ENCODE measurements at places on chromosomes 2 and 18.

GRCh38 chr2:86195808-86196387, 636 bp upstream of the IMMT start:
- DNase-seq, result no peak

GRCh38 chr18:48728204-48728833, 189.5 kb downstream of the CTIF start:
- DNase-seq, result no peak

DNA sequence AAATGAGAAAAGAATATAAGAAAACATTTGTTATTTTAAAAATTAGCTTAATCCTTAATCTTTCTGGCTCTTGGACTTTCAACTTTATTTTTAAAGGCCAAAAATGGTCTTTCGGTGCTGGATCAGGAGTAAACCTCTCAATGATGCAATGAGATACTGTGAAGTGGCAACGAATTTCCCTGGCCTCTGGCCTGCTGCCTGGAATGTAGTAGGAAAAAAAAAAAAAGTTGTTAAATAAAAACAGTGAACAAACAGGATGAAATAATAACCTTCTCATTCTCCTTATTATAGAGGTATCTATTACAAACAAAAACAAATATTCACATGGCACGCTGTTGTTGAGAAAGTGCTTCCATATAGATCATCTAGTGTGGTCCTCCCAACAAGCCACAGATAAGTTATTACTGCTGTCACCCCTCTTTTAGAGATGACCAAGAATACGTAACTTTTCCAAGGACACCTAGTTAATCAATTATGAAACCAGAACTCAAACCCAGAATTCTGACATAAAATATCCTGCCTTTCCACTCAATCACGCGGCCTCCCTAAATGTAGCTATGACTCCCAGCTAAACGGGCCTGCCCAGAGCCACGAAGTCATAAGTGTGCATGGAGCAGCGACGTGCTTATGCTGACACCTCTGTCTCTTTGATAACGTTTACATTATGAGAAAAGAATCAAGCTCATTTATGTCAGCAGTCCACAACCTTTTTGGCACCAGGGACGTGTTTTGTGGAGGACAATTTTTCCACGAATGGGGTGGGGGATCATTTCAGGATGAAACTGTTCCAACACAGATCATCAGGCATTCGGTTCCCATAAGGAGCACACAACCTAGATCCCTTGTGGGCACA, 170.9 kb downstream of the BCL2 start:
- DNase-seq, result no peak

DNA sequence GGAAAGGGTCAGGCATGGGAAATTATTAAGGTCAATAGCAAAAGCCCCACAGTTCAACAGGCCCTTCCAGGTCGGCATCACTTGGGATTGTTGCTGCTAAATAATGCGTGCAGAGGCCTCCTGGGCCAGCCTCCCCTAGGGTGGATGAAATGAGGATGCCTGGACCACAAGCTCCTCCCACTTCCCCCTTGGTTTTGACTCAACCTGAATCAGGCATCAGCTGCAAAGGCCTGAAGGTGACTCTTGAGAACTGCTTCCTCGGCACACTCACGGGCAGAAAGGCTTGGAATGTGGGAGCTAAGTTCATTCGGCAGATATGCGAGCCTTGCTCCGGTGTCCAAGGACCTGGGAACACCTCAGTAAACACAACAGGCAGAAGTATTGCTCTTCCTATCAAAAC, 69.3 kb downstream of the MBP start:
- no peak for DNase-seq

- DNase-seq, result no peak
Observed at GRCh38 chr2:112924360-112924759, 13.4 kb downstream of the IL37 start.

GRCh38 chr2:3718679-3719078, 15.3 kb downstream of the DCDC2C start:
- DNase-seq, result no peak

DNA sequence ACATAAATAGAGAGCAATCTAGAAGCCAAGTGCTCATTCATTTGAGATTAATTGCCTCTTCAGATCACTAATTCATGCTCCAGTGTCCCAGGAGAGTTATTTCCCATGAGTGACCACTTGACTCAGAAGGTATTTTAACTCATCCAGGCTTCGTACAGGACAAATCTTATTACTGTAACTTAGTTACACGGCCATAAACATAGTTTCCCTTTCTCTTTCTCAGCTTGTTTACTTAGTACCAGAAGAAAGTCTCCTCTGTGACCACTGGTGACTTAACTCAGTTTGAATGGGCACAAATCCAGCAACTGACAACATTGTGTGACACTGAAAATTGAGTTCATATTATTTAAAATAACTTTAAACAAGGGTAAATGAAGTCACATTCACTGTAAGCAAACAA, 25.3 kb downstream of the MMADHC start:
- no peak for DNase-seq

- no peak for DNase-seq
Observed at GRCh38 chr2:216160786-216161185, 51.6 kb downstream of the XRCC5 start.

DNA sequence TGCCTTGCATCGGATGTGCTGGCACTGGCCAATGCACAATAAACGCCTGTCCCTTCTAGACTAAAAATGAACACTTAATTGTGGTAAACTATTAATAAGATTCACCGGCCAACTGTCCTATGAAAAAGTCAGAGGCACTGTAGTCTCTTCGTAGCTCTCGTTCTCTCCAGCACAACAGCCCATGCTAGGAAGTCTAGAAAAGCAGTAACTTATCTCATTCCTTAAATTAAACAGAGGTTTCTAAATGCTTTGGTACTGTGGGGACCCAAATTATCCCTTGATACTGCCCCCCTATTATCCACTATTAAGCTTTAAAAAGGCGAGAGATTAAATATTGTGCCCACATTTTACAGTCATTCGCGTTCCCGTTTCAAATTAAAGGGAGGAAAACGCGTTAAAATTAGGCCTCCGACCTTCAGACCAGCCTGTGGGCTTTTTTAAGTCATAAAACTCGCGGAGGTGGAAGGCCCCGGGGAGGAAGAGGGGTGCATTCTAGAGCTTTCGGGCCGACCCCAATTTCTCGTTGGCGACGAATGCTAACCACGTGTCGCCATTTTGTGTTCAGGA, 1.5 kb upstream of the PCBP1 start:
- DNase-seq, result no peak

- no peak for DNase-seq
Observed at GRCh38 chr2:131567891-131568290, 40.2 kb downstream of the CCDC74A start.

- DNase-seq, result no peak
Observed at GRCh38 chr2:85852937-85853498, 35.8 kb downstream of the ST3GAL5 start.

DNA sequence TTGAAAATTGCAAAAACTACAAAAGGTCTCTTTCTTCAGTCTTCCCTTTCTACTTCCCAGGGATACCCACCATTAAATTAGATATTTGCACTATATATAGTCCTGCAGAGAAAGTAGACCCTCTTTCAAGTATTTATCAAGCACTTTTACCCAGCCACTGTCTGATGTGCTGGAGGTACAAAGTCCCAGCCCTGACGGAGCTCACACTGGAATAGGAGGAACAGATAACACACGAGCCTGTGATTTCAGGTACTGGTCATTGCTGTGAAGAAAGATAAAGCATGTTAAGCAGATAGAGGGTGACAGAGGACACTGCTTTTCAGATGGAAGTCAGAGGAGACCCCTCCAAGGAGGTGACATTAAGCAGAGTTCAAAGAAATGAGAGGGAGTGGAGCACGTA, 19.6 kb downstream of the SEC11C start:
- no peak for DNase-seq

DNA sequence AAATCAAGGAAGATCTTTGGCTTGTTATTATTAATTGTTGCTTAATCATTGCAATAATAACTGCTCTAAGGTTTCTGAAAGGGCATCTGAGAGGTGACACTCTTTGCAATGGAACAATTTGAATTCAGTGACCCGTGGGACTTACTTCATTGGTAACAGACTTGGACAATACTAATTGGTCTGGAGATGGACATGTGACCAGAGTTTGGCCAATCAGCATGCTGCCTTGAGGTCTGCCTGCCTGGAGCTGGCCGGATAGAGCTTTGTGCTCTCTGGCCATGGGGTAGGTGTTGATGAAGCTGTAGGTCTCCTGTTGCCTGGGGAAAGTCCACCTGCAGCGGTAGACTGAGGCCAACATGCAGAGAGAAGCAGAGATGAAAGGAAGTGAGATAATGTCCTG, 24.0 kb upstream of the VPS4B start:
- no peak for DNase-seq

GRCh38 chr2:102636283-102636907, 17.0 kb downstream of the SLC9A2 start:
- no peak for DNase-seq

- DNase-seq, result no peak
Observed at GRCh38 chr2:45992021-45992740, 305.0 kb upstream of the EPAS1 start.

DNA sequence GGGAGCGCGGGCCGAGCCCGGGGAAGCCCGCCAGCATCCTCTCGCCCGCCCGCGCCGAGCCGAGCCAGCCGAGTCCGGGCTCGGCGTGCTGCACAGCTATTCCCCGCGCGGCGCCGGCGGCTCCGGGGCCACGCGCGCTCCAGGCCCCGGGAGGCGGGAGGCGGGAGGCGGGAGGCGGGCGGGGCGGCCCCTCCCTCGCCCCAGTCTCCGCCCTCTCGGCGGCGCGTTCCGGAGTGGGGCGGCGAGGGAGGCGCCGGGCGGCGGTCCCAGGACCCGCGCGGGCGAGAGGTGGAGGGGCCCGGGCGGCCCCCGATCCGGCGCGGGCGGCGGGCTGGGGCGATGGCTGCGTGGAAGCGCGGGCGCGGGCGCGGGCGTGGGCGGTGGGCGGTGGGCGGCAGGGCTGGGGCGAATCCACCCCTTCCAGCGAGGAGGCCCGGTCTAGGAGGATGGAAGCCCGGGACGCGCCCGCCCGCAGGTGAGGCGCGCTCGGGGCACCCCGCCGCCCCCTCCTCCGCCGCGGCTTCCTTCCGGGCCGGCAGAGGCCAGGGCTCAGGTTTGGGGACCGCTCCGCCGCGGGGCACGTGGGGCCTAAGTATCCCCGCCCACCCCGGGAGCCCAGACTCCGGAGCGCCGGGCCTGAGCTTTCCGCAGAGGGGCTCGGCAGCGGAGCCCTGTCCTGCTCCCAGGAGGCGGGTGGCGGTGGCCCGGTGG, at the start of gene ADCY3:
Gene ADCY3 (minus strand): TSS at position 140 of the 711 bp plus-strand sequence. CDS start 1,250 bp downstream, outside the sequence.
- peak; percentile 52 for DNase-seq

- DNase-seq, result no peak
Observed at GRCh38 chr2:173806761-173807160, 158.4 kb downstream of the SP3 start.

DNA sequence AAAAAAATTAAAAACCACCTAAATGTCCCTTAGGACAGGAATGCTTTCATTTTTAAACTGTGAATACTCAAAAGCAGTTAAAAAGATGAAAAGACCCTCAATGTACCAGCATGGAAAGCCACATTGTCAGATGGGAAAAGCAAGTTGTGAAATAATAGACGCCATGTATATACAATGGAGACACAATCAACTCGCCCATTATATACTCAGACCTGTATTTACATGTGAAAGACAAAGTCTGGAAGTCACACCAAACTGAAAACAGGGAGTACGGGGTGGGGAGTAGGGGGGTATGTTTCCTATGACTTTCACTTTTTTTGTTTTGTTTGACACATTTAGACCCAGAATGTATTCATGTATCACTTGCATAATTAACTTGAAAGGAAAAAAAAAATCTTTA, 75.6 kb downstream of the CELF4 start:
- no peak for DNase-seq

DNA sequence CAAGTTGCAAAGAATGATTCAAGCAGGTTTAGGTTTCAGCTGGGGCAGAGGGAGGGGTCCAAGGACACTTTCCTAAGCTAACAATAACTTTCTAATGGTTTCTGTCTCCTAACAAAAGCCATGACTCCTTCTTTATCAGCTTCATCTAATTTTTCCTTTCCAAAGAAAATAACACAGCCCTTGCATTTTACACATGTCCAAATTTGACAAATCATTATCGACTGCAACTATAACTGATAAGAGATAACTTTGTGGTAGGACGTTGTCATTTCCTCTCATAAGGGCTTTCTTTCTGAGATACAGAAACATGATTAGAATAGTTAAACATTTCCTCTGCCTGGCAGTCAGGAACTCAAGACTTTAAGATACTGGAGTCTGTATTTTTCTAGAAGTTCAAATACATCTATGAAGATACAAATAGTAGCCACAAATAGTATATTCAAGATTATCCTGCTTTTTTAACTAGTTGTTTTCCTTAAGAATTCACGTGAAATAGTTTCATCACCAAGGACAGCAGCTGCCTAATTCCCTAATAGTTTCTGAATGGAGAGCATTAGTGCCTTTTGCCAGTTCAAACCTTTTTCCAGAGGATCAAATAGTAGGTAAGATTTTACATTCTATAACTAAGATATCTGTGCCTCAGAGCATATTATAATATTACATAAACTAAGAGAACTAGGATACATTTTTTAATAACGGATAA, 263.2 kb downstream of the EXOC6B start:
- no peak for DNase-seq

- no peak for DNase-seq
Observed at GRCh38 chr2:56688661-56689060, 504.9 kb downstream of the CCDC85A start.

- DNase-seq, result no peak
Observed at GRCh38 chr2:96485350-96485749, 19.8 kb downstream of the NEURL3 start.

GRCh38 chr2:174442546-174443510, 44.0 kb downstream of the GPR155 start:
- DNase-seq, result no peak

- no peak for DNase-seq
Observed at GRCh38 chr18:78875016-78875777, 104.4 kb upstream of the SALL3 start.

DNA sequence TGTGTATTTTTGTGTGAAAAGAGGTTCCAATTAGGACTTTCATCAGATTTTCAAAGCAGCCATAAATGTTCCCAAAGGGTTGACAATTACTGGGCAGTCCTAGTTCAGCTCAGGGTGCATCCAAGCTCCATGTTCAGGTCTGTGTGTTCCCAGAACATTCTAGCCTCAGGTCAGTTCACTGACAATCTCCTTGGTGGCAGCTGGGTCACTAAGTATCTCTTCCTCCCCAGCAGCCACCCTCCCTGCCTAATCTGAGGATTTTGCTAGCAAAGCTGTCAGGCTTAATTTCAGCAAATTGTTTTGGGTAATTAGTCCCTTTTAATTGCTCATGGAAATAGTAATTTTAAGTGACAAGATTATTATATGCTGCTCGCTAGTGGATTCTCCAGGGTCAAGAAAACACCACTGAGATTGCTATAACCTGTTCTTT, 29.8 kb downstream of the UPP2 start:
- DNase-seq, result no peak

- no peak for DNase-seq
Observed at GRCh38 chr2:113072584-113072983, 4.8 kb downstream of the IL1F10 start.

- no peak for DNase-seq
Observed at GRCh38 chr2:179050755-179051154, 818 bp upstream of the CCDC141 start.

DNA sequence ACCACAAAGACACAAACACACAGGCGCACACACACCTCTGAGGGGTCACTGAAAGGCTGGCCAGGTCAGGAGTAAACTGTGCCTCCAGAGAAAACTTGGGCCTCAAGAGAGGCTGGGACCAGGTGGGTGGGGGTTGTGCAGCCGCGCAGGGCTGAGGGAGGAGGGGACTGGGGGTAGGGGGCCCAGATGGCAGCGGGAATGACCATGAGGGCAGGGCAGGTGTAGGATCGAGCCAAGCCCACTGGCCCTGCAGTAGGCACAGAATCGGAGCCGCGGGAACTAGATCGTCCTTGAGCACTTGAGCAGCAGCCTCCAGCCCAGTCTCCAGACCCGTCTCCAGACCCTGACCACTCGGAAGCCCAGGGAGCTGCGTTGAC, 36.8 kb downstream of the ANKMY1 start:
- no peak for DNase-seq
